ENCODE measurements at places on chromosomes 12 and 14.

DNA sequence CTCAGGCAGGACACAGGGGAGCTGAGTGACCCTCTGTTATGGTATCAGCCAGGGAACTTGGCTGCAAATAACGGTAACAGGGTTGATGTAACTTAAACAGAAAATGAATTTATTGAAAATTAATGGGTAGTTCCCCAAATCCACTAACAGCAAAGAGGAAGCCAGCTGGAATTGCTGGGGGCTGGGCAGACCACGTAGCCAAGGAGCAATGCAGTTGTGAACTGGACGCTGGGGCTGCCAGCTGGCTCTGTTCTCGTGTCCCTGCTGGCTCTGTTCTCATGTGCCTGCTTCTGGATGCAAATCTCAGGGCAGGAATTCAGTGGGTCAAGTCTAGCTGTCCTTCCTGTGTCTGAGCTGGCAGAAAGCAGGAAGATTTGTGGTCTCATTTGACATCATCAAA is 1383.3 kb upstream of the TMEM132C start:
- no peak for DNase-seq

- DNase-seq: no peak
Observed at GRCh38 chr14:30621354-30621939, 672 bp upstream of the SCFD1 start.

GRCh38 chr12:60197589-60197988 is 601.8 kb downstream of the SLC16A7 start:
- no peak for DNase-seq

DNA sequence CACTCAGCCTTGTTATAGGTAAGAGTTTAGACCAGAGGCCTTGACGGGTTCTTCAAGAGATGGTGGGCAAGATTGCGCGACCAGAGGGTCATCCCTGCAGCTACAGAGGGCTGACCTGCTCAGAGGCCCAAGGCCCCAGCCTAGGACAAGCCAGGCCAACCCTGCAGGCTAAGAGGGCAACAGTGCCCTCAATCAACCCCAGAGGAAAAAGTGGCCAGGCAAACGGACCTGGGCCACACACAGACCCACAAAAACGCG is 1.3 kb downstream of the SSH1 start:
- no peak for DNase-seq

GRCh38 chr14:65976761-65977404 is 509.3 kb upstream of the CCDC196 start:
- no peak for DNase-seq

GRCh38 chr12:121124402-121125109 is 8.1 kb upstream of the P2RX7 start:
- DNase-seq: no peak

DNA sequence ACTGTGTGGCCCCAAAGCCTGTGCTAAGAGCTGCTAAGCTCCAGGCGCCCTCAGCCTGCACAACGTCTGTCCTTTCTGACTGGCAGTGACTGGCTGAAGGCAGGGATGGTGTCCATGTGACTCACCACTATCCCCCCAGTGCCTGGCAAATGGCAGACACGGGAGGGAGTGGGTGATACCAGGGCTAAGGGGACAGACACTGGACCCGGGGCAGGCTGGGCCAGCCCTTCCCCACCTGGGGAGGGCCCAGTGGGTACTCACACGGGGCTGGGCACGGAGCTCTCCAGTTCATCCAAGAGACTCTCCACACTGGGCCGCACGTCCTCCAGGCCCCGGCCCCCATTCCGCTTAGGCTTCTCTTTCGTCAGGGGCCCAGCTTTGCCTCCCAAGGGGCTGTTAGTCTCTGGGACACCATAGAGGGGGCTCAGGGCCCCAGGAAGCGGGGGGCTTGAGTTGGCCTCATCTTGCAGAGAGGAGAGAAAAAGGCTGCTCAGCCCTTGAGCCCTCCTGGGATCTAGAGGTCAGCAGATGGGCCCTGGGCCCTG is 21.4 kb upstream of the RPLP0 start:
- DNase-seq: no peak

DNA sequence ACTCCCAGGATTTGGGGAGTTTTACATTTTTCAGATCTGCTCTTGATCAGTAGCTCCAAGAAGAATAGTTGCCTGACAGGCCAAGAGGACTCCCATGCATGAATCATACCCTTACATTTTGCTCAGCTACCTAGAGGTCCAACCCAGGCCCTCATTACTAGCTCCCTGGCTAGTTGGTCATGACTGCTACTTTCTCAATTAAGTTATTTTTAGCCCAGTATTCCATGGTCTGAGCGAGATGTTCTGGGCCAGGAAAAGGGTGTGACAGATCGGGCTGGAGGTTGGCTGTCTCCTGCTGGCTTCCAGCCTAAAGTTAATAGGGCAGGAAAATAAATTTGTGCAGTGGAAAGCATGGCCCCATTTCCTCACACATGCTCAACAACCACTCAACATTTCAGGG is 379.2 kb downstream of the GRIN2B start:
- DNase-seq: no peak

GRCh38 chr12:57092529-57092862 is 3.6 kb downstream of the NAB2 start:
- DNase-seq: no peak

DNA sequence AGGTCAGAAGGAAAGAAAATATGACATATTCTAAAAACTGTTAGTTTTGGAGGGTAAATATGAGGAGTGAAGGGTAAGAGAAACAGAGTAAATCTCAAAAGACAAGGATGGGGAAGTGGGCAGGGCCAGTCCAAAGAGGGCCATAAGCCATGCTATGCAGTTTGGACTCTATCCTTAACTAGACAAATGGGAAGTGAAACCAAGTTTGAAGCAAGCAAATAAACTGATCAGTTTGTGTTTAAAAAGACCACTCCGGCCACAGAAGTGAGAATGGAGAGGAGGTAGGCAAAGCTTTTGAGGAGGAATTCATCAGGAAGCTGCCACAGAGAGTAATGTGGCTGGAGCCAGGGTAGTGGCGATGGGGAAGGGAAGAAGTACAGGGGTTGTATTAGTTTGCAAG is 37.5 kb upstream of the DAAM1 start:
- no peak for DNase-seq

- DNase-seq: no peak
Observed at GRCh38 chr14:68951035-68951797, 27.9 kb downstream of the ACTN1 start.

DNA sequence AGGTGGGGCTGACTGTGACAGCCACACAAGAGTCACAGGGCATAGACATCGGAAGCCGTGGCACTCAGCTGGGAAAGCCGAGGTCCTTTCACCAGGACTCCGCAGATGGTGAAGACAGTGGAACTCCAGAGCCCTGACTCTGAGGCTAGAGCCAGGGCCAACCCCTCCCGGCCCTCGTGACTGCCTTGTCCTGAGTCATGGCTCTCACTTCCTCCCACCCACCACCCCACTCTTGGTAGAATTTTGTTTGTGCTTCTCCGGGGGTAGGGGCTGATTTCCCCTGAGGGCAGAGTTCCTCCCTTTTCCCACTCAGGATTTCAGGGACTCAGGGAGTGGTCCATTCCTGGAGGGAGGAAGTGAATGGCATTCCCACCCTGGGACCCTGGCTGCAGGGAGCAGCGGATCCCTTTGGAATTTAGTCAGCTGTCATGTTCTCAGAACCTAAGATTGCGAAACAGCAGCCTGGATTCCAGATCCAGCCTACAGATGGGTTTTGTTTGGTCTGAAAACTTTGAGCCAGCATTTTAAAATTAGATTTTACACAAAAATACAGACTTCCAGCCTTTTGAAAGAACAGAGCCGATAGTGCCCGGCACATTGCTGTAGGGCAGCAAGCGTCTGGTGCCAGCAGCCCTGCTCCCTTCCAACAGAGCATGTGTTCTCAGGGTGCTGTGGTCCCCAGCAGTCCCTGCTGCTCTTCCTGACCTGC is 50.7 kb downstream of the TPCN1 start:
- DNase-seq: no peak

DNA sequence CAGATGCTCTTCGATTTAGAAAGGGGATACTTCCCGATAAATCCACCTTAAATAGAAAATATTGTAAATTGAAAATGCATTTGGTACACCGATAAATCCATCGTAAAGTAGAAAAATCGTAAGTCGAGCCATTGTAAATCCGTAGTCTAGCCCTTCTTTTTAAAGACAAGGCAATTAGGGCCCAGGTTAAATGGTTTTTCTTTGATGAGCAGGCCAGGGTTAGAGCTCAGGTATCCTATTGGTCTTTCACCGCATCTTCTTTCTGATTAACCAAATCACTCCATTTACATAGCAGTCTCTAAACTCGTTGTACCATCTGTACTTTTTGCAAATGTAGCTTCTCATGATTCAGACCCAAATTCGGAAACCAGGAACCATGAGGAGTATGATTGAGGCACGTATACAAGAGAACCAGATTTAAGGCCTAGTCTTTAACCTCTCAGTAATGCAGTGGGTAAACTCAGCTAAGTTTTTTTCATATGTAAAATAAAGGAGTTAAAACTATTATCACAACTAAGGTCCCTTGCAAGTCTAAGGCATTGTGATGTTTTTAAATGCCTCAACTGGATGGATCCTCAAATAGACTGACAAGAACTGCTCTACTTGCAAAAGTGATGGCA is 2.2 kb upstream of the YAF2 start:
- no peak for DNase-seq

GRCh38 chr12:80937391-80938238 is at the start of gene LIN7A:
LIN7A (minus strand) TSS chr12:80937934; CDS start chr12:80937722, 212 bp downstream.
- DNase-seq: no peak

- no peak for DNase-seq
Observed at GRCh38 chr12:53725824-53726223, 1.4 kb downstream of the CALCOCO1 start.

DNA sequence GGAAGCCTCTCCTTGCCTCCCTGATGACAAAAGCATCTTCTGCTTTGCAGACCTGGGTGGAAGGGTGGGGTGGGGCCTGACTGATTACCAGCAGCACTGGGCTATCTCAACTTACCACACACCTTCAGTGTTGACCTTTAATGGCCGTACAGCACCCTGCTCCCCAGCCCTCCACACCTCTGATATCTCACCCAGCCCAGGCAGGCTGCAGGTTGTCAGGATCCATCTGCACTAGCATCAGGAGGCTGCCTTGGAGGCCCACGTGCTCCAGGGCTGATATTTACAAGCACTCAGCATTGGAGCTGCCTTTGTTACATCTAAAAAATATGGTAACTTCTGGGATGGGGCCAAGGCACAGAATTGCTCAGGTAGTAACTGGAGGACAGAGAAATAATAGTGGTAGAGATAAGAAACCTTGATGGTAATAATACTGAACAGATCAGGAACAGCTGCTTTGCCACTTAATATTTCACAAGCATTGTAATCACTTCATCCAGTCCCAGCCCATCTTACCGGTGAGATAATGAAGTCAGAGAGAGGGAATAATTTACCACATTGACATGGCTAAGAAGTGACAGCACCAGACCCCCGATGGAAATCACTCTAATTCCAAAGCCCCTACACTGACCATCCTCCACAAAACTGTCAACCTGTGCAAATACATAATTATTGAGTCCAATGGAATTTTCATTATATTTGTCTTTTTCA is 125.2 kb upstream of the RFLNA start:
- no peak for DNase-seq
